Lower lobe of right lung (tissue), 2 donors: ENCODE measurements at places on chromosomes 2 and 18. TPM values are rescaled to one million over a fixed set of nuclear protein-coding genes. Genes with fewer than 3 reads are reported as not detected.

SIX3 gene
- not detected for total RNA-seq

ALKAL2 gene
- 6.7 TPM for total RNA-seq

TUBB8B gene
- 0.47 TPM for total RNA-seq

ITGA4 gene
- total RNA-seq = 24.0 TPM

CCBE1 gene
- 14.0 TPM for total RNA-seq

KCNE4 gene
- total RNA-seq = 1.2 TPM

SNED1 gene
- total RNA-seq = 36.2 TPM

SCN3A gene
- 1.4 TPM for total RNA-seq

SP140 gene
- 15.0 TPM for total RNA-seq

SPR gene
- 46.2 TPM for total RNA-seq

GRCh38 chr2:233012301-233012971, 620 bp downstream of the NGEF start:
- no peak overlapping the region for H3K4me3 ChIP-seq
- DNase-seq = no peak
- H3K27me3 ChIP-seq = no peaks in the 10 kb centered on the region
- H3K4me1 ChIP-seq = peaks cover 9% of the 10 kb centered on the region

- peaks cover 57% of the 10 kb centered on the region for H3K27me3 ChIP-seq
- H3K36me3 ChIP-seq = no peaks in the 10 kb centered on the region
- DNase-seq = no peak
Observed at GRCh38 chr2:86809481-86810121, 18.9 kb upstream of the CD8A start.

DNA sequence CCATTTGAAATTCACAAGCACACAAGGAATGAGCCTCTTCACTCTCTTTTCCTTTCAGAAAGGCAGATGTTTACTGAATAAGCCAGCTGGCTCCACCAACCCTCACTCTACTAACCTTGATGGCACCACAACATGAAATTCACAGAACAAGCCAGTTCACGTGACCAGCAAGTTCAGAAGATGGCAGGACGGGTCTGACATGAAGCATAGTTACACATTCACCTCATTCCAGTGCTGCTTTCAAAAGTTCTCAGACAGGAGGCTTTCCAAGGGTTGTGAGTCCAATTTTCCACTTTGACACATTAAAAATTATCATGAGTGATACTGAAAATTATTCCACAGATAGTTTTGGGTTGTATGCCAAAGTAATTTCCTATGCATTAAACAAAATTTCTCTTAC, 74.2 kb upstream of the MBOAT2 start:
- DNase-seq = no peak
- no peak overlapping the region for H3K27ac ChIP-seq
- no peaks in the 10 kb centered on the region for H3K4me1 ChIP-seq

GRCh38 chr2:8797682-8798081, 39.7 kb downstream of the KIDINS220 start:
- no peaks in the 10 kb centered on the region for H3K4me1 ChIP-seq
- peaks cover 93% of the 10 kb centered on the region for H3K36me3 ChIP-seq
- no peak for DNase-seq

DNA sequence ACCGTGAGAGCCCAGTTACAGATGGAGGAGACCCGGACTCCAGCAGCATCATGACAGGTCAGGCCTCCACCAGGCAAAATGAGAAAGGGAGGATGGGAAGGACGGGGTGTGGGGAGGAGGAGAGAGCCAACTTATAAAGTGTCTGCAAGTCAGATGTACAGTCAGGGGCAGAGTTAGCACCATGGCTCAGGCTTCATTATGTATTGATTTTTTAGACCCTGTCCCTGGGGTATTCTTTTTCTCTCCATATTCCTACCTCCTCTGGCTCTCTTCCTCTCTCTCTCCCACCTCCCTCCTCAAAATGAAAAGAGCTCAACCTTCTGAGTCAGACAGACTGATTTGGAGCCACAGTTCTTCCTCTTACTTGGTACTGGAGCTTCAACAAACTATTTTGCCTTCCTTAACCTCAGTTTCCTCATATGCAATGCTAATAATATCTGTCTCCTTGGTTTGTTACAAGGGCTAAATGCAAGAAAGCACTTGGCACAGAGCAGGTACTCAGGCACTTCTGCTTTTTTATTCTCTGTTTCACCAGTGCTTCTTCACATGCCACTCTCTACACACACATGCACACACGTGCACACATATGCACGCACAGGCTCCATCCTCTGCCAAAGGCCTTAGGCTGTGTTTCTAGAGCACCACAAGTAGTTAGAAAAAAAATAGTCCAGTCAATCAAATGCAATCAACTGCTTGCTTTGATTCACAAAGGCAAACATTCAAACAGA, 92.3 kb upstream of the PKDCC start:
- no peaks in the 10 kb centered on the region for H3K27me3 ChIP-seq
- no peak overlapping the region for H3K4me3 ChIP-seq
- H3K4me1 ChIP-seq = no peaks in the 10 kb centered on the region
- DNase-seq = no peak
- no peak overlapping the region for H3K27ac ChIP-seq
- no peaks in the 10 kb centered on the region for H3K36me3 ChIP-seq

DNA sequence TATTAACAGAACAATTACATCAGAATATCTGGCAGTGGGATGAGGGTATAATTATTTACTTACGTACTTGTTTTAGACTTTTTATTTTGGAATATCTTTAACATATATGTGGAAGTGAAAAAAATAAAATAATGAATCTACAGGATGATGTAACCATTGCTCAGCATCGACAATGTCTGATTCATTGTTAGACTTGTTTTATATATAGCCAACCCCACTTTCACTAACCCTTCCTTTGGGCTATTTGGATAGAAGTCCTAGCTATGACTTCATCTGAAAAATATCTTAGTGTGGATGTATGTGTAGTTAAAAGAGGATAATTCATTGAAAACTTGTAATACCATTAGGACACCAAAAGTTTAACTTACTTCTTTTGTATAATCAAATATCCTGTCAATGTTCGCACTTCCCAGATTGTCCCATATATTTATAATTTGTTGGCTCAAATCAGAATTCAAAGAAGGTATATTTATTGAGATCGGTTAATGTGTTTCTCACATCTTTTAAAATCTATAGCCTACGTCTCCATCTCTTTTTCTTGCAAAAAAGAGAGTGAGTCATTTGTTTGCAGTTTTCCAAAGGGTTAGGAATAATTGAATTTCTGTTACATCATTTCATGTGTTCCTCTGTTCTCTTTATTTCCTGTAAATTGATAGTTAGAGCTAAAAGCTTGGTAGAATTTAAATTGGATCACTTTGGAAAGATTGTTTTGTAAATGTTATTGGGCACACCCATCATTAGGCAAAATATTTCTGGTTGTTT, 506.1 kb upstream of the FAM98A start:
- no peak overlapping the region for H3K27ac ChIP-seq
- no peak for DNase-seq
- no peaks in the 10 kb centered on the region for H3K36me3 ChIP-seq
- no peaks in the 10 kb centered on the region for H3K27me3 ChIP-seq

- no peak for DNase-seq
- H3K27ac ChIP-seq = peak overlapping the region; percentile 46
Observed at GRCh38 chr2:217804791-217805667, 197.8 kb downstream of the TNS1 start.

DNA sequence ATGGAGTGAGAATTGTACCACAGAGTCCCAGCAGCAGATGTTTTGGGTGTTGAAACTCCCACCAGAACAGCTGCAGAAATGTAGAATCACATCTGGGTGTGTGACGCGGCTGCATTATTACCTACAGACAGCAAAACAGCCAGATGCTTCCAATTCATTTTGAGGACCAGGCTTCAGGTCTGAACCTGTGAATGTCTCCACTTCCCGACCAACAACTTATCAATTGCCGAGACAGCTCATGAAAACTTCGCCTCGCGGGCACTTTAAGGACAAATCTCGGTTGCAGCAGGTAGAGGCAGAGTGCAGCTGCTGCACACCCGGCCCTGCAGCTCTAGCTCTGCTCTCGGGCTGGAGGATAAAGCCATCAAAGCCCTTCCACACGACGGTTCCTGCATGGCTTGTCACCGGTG, 202.0 kb downstream of the HRH4 start:
- H3K4me1 ChIP-seq = peaks cover 4% of the 10 kb centered on the region
- no peaks in the 10 kb centered on the region for H3K36me3 ChIP-seq
- no peak for DNase-seq
- no peak overlapping the region for H3K27ac ChIP-seq
- H3K4me3 ChIP-seq = no peak overlapping the region
- H3K27me3 ChIP-seq = no peaks in the 10 kb centered on the region

DNA sequence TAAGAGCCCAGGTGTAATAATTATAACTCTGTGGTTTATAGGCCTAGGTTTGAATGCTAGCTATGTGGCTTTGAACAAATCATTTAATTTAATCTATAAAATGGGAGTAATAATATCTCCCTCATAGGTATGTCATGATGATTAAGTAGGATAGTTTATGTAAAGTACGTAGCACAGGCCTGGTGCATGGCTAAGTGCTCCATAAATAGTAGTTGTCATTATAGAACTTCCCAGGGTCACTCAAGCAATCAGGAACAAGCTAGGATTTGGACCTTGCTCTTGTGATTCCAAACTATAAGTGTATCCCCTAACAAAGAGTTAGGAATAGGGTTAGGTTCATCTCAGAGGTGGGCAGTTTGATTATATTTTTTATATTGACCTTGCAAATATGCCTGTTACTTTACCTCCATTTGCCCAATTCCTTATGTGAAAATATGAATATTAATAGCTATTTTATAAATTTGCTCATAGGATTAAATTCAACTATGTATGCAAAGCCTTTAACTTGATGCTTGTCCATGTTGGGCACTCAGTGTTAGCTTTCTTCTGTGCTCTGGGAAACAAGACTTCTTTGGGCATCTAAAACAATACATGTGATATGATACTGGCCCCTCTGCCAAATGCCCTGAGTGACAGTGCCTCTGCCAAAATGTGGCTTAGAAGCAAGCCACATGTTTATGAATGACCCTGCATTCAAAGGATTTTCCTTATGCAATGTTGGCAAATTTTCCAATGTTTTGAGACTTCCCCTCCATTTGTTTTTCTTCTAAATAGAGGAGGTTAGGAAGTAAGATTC, 353.6 kb downstream of the KIAA1328 start:
- no peak for DNase-seq
- H3K4me1 ChIP-seq = no peaks in the 10 kb centered on the region
- H3K4me3 ChIP-seq = no peak overlapping the region
- no peaks in the 10 kb centered on the region for H3K27me3 ChIP-seq
- H3K27ac ChIP-seq = no peak overlapping the region
- no peaks in the 10 kb centered on the region for H3K36me3 ChIP-seq

DNA sequence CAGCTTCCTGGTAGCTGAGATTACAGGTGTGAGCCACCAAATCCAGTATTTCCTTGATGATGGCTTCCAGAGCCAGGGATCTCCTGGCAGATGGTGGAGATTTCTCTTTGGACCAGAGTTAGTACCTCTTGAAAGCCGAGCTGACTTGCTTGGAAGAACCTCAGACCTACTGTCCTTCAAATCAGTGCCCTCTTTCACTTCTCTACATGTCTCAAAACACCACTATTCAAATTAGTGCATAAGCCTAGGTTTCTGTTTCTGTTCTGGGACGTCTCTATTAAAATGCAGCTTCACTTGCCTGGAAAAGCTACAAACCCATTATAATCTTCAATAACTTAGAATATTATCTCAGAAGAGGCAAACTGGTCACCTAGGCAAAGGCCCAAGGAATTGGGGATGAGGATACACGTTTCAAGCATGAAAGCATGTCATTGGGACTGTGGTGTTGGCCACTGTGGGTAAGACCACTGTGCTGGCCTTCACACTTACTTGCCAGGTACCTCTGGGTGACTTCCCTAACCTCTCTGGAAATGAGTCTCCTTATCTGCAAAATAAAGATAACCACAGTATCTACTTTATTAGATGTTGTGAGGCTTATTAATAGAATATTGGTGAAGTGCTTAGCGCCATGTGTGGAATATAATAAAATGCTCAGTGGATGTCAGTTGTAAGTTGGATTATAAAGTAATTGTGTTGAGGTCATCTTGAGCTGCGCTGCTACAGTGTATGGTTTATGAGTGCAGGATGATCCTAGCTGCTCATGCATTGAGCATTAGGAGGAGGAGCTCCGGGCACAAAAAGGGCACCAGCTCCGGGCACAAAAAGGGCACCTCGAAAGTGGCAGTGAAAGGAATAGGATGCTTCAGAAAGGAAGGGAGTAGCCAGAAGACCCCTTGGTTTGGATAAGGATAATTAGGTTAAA, 84.5 kb downstream of the DOCK10 start:
- no peaks in the 10 kb centered on the region for H3K36me3 ChIP-seq
- H3K27ac ChIP-seq = no peak overlapping the region
- no peak for DNase-seq
- no peak overlapping the region for H3K4me3 ChIP-seq

- no peak for DNase-seq
- no peak overlapping the region for H3K27ac ChIP-seq
- H3K4me1 ChIP-seq = peaks cover 25% of the 10 kb centered on the region
- peaks cover 96% of the 10 kb centered on the region for H3K27me3 ChIP-seq
Observed at GRCh38 chr2:70888923-70889715, 46.6 kb upstream of the ATP6V1B1 start.

- peaks cover 5% of the 10 kb centered on the region for H3K4me1 ChIP-seq
- H3K27me3 ChIP-seq = no peaks in the 10 kb centered on the region
- no peak for DNase-seq
- no peak overlapping the region for H3K4me3 ChIP-seq
Observed at GRCh38 chr2:15450808-15451207, 110.3 kb downstream of the NBAS start.

- peaks cover 26% of the 10 kb centered on the region for H3K4me1 ChIP-seq
- no peak for DNase-seq
- no peaks in the 10 kb centered on the region for H3K27me3 ChIP-seq
Observed at GRCh38 chr18:7945882-7946281, 378.8 kb downstream of the PTPRM start.

- H3K36me3 ChIP-seq = peaks cover 49% of the 10 kb centered on the region
- peak overlapping the region; percentile 98 for H3K27ac ChIP-seq
- peaks cover 40% of the 10 kb centered on the region for H3K4me1 ChIP-seq
- no peak for DNase-seq
Observed at GRCh38 chr2:112646791-112647689, 1.3 kb downstream of the SLC20A1 start.

GRCh38 chr2:78686625-78687153, 338.8 kb upstream of the REG3G start:
- H3K27ac ChIP-seq = no peak overlapping the region
- no peak overlapping the region for H3K4me3 ChIP-seq
- H3K4me1 ChIP-seq = no peaks in the 10 kb centered on the region
- H3K36me3 ChIP-seq = no peaks in the 10 kb centered on the region

- H3K4me3 ChIP-seq = no peak overlapping the region
- no peak overlapping the region for H3K27ac ChIP-seq
- H3K36me3 ChIP-seq = no peaks in the 10 kb centered on the region
- DNase-seq = no peak
- H3K27me3 ChIP-seq = no peaks in the 10 kb centered on the region
Observed at GRCh38 chr18:77547757-77548156, 298.1 kb downstream of the GALR1 start.

DNA sequence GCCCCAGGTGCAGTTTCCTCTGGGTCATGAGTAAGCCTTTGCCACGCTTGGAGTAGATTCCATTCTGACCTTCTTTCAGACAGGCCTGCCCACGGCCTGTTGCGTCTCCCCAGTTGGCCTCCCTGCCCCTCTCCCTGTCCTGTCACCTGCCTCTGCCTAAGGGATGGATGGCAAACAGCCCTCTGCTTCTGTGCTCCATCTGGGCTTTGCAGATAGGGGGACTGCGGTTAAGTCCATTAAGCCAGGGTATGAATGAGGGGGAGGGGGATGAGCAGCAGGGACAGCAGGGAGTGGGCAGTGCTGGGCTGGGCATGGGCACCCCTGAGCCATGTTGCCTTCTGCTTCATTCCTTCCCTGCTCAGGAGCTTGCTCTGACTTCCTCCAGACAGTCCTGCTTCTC, 37.6 kb upstream of the B3GNT7 start:
- no peak for DNase-seq
- H3K36me3 ChIP-seq = no peaks in the 10 kb centered on the region
- peaks cover 4% of the 10 kb centered on the region for H3K4me1 ChIP-seq
- H3K27ac ChIP-seq = no peak overlapping the region
